ENCODE measurements at places on chromosomes 1 and 21.

GRCh38 chr21:33815143-33815707 is 100.4 kb downstream of the ATP5PO start:
- no peak for DNase-seq

DNA sequence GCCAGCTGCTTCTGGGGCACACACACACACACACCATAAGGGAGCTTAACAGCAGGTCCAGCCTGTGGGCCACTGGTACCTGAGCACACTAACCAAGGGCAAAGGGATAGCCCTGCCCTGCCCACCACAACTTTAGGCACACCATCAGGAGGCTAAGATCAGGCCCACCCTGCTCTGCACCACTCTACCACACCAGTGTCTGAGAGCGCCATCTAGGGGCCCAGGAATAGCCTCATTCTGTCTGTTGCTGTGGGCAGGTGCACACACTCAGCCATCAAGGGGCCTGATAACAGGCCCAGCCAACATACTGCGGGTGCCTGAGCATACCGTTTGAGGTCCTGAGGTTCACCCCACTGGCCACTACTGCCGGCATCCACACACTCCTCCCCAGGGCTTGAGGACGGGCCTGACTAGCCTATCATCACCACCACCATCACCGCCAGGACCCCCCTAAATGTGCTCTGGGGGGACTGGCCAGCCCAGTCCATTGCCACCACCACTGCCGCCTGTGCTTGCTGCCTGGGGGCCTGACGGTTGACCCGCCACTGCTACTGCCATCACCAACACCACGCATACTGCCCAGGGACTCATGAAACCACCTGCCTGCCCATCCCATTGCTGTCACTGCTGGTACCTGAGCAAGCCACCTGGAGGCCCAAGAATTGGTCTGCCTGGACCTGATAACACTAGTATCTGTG is 31.3 kb downstream of the NSL1 start:
- DNase-seq: no peak

DNA sequence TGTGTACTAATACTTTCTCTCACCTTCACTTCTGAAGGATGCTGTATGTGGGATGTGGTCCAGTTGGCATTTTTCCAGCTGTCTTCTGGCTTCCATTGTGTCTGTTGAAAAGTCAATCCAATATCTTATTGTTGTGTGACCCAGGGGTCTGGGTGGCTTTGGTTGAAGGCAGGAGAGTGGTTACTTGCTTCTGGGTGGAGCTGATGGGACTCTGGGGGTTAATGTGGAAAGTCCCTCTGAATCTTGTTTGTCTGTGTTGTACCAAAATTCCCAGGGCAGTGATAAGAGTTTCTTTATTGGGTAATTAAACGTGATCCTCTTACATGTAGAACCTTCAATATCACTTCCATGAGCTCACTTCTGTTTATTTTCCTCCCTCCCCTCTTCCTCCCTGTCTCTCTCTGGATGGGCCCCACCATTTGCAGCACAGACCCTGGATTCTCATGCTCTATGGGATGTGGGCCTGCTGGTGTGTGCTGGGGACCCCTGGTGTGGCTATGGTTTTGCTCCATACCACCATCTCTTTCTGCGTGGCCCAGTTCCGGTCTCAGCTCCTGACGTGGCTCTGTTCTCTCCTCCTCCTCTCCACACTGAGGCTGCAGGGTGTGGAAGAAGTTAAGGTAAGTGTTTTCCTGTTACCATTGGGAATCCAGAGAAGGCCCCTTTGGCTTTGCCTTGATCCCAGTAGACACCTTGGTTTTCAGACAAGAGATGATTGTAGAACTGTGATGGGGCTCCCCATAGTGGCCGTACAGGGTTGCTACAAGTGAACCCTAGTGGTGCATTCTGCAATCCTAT is 71.5 kb downstream of the HHAT start:
- peak; percentile 38 for DNase-seq

DNA sequence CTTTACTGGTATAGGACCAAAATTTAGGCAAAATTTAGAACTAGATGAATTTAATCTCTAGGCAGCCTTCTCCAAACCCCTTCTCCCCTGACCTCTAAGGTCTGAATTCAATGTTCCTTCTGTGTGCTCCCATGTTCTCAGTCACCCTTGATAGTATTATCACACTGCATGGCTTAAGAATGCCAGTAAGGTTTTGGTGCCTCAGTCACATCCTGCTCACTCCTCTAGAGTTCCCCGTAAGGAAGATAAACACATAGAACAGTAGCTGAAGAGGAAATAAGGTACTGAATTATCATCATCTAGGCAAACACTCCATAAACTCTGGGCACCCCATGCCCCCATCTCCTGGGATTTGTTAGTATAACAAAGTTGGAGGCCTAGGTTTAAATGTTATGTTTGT is 18.2 kb downstream of the PRRX1 start:
- no peak for DNase-seq

DNA sequence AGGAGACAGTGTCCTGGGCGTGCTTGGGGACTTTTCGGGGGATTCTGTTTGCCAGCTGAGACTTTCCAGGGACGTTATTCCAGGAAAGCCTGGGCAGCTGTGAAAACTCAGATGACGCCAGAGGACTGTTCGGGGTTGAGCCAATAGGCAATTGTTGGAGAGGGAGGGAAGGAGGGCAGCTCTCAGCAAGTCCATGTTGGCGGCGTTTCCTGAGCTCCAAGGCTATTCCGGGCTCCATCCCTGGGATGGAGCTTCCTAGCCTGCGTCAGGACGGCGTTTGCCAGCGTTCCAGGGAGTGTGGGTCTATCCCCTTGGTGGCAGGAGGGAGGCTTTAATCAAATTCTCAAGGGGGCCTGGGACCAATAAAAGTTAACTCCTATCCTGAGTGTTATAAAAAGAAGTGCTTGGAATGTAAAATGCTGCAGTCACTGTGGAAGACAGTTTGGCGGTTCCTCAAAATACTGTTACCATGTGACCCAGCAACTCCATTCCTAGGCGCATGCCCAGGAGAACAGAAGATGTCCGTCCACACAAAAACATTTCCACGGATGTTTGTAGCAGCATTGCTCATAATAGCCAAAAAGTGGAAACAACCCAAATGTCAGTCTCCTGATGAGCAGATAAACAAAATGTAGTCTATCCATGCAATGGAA is 15.2 kb downstream of the SLC27A3 start:
- peak; percentile 70 for DNase-seq

DNA sequence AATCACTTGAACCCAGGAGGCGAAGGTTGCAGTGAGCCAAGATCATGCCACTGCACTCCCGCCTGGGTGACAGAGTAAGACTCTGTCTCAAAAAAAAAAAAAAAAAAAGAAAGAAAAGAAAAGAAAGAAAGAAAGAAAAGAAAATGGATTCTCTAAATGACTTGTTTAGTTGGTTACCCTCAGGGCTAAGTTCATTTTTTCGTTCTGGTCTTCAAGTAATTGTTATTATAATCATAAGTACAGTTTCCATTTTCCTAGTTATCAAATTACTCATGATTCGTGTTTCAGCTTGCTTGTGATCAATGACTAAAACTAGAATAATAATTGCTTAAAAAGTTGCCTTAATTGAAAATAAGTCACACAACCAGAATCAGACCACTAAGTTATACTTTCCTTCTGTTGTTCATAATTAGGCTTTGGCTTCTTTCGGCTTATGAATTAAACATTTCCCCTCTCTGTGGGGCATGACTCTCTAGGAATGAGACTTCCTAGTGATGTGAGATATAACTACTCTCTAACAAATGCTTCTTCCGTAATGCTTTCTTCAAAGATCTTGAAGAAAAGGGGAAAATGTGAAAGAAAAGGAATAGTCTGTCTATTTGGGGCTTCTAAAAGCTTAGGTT is 9.6 kb upstream of the RLF start:
- DNase-seq: no peak

DNA sequence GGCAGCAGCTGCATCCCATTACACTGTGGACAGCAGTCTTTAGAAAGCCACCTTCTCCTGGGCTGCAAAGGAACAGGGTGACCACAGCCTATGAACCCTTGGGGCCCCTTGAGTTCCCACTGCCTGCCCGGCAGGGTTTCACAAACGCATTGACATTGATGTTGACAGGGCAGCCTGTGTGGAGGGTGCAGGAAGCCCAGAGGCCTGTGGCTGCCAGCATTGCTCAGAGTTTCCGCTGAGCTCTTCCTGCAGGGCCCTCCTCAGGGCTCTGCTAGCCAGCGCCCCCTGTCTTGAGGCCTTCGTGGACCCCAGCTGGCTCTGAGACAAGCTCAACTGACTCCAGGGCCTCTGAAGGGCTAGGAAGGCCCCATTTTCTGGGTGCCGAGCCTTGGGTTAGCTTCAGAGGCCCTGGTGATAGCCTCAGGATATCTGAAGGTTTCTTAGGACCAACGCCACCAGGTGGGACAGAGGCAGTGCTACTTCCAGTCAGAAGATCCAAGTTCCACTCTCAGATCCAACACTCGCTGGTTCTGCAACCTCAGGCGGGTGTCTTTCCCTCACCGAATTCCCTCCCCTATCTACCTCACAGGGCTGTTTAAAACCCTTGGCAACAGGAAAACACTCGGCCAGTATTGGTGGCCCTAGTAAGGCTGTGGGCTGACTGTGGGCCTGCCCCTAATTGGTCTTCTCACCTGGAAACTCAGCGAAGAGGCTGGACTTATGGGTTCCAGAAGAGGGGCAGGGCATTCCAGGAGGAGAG is 27.2 kb upstream of the EPS8L3 start:
- no peak for DNase-seq

DNA sequence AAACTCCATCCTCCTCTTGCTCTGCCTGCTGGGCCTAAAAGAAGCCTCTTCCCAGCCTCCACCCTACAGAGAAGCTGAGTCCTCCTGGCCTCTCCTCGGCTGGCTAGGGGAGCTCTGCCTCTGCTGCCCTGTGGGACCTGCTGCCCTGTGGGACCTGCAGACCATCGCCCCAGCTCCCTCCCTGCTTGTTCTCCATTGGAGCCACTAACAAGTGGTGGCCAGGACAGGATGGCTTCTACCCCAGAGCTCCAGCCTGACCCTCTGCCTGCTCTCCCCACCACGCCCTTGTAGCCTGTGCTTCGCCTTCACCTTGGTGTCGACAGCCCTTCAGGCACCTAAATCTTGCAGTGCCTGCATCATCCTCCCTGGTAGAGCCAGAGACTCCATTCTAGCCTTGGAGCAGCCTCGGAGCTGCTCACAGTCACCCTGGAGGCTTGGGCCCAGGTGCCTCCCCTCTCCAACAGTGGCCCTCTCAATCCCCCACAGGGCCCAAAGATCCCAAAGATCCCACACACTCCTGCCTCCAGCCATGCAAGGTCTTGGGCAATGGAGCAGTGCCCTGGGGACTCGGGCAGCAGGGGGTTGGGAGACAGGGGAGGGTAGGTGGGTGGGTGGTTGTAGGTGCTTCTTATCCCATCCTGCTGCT is 3.0 kb downstream of the EPS8L3 start:
- DNase-seq: no peak

DNA sequence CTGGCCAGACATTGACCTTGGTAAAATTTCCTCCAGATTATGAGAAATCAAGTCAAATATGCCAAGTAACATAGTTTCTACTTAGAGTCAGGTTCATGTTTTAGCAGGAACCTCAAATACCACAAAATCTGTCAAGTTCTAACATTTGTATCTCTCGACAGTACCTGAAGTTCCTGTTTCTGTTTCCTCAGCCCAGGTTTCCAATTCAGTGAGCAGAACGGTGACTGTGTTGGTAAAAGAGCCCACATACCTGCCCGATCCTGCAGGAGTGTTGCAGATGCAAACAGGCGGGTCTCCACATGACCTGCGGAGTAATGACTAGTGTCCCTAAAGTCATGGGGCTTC is 57.9 kb upstream of the LGALS8 start:
- DNase-seq: no peak

GRCh38 chr1:11105586-11105985 is 5.9 kb upstream of the EXOSC10 start:
- DNase-seq: no peak

- no peak for DNase-seq
These were observed 26.4 kb upstream of the EVA1B start for GRCh38 chr1:36349839-36350238.

- DNase-seq: no peak
These were observed 56.4 kb downstream of the GREM2 start for GRCh38 chr1:240555524-240555923.

DNA sequence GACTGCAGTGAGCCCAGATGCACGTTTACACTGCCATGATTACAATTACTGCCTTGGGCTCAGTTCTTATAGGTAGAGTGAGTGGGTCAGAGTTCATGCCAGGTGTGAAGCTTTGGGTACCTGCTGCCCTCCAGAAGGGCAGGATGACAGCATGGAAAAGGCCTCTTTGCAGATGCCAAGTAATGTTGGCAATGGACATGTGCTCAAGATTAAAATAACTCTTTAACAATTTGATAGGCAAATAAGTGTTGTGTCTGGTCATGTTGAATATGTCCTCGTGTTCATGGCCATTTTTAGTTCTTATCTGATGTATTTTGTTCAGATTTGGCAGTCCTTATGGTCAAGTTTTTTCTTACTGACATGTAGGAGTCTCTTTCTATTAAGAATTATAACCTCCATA is 34.8 kb downstream of the S100B start:
- DNase-seq: no peak

DNA sequence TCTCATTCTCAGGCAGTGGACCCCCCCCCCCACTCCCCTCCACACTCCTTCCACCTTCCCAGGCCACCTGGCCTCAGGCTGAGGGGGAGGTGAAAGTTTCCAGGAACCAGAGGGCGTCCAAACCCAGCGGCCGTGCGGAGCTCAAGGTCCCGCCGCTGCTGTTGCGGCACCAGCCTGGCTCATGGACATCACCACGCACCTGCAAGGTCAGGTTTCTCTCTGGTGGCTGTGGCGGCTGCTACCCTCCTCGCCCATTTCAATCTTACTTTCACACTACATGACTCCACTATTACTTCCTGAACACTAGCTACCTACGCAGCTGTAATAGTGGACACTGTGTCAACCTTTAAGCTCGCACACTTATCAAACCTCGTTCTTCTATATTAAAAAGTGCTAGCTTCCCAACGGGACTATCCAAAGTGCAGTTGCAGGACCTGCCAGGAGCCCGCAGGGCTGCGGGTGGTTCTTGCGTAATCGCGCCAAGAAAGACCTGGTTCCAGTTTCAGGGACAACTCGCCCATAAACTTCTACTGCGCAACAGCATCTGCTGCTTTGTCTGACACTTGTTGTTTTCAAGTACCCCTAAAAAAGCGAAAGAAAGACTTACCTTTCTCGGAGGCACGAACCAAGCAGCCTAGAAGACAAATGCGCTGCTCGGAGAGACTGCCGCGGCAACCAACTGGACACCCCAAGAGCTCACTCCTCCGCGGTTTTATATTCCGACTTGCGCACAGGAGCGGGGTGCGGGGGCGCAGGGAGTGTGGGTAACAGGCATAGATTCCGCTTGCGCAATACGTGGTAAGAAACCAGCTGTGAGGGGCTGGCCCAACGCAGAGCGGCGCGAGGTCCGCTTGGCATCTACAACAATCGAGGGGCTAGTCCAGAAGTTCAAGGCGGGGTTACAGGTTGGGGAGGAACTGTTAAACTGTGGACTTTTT is at the start of gene DIRAS3:
Gene DIRAS3, minus strand, starts transcription at position 687 of the 938 bp plus-strand sequence. CDS start 3,330 bp downstream, outside the sequence.
- DNase-seq: no peak

- DNase-seq: no peak
These were observed 241.8 kb upstream of the POGK start for GRCh38 chr1:166597516-166597915.

DNA sequence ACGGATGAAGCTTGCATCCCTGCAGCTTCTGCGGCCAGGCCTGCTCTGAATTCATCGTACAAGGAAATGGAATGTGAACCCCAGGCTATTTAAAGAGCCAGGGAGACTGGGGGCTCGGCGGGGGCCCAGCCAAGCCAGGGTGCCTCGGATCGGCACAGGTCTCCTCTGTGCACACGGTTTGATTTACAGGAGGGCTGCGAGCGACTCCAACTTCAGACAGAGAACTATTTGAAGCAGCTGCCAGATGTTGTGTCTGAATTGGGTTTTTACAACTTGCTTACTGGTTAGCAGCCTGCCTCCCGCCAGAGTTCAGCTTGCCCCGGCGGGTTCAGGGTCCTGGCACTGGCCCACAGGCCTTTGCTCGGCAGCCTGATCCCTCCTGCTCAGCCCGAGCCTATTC is 83.2 kb downstream of the SPSB1 start:
- DNase-seq: no peak
